ENCODE measurements at places on chromosomes 5 and 9. TPM values are rescaled to one million over a fixed set of nuclear protein-coding genes. Genes with fewer than 3 reads are reported as not detected.

- DNase-seq, result no peak
Observed at GRCh38 chr5:93603793-93604643, 21.0 kb downstream of the NR2F1 start.

DNA sequence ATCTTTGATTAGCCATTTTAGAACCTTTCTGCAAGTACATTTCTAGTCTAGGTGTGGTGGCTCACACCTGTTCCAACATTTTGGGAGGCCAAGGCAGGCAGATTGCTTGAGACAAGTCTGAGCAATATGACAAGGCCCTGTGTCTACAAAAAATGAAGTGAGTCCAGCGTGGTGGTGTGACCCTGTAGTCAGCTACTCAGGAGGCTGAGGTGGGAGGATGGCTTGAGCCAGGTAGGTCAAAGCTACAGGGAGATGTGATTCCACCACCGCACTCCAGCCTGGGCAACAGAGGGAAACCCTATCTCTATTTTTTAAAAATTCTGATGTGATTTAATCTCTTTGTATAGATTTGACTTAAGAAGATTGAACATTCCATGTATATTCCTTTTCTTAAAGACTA lies 95.7 kb upstream of the FAM120A start:
- no peak for DNase-seq

DNA sequence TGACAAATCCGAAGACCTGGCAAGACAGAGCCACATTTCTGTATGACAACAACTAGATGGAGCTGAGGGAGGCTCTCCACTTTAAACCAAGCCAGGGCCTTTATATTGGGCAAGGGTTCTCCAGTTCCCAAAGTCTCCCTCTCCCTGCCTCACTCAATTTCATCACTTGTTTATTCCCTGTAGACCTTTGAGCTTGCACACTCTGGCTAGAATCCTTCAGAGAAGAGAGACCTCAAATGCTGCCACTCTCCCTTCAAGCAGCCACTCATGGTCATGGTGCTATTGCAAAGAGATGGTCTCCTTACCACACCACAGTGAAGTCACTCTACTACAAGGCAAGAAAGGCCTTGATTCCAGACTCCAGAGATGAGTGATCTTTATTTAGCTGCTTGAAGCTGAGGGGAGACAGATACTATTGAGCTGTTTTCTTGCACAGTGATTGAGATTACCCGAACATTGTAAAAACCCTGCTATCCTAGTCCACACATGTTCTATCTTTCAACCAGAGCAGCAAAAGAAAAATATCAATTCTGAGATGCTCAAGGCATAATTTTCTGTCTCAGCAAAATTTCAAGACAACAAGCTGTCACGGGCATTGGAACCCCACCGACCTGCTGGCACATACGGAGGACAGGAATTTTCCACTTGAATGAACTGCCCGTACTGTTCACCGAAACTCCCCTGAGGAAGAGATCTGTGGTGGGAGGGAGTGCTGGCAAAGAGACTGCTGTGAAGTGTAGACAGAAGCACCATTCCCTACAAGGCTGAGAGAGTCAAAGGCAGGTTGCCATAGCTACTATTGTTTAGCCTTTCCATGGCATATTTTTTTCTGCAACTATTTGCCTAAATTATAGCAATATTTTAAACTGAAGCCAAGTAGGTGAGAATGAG lies 81.1 kb downstream of the CDO1 start:
- no peak for DNase-seq

GRCh38 chr9:73532985-73533384 lies 381.3 kb downstream of the ANXA1 start:
- no peak for DNase-seq

- peak; percentile 40 for DNase-seq
Observed at GRCh38 chr5:173515526-173515925, 100.9 kb downstream of the BOD1 start.

DNA sequence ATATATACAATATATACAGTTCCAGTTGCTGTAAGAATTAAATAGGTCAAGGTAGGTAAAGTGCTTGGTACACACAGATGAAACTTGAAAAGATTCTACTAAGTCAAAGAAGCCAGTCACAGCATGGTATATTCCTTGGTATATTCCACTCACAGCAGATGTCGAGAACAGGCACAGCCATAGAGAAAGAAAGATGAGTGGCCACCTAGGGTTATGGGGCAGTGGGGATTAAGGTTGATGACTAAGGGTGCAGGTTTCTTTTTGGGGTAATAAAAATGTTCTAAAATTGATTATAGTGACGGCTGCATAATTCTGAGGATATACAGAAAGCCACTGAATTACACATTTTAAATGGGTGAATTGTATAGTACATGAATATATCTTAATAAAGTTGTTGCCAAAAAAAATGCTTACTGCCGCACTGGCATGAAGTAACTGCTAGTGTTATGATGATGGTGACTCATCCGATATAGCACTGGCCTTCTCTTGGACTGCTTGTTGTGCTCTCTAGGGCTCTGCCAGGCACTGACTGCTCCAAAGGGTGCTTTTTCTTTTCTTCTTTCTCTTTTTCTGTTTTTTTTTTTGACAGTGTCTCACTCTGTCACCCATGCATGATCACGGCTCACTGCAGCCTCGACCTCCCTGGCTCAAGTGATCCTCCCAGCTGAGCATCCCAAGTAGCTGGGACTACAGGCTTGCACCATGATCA lies 23.5 kb downstream of the TBC1D2 start:
- peak; percentile 93 for DNase-seq

DNA sequence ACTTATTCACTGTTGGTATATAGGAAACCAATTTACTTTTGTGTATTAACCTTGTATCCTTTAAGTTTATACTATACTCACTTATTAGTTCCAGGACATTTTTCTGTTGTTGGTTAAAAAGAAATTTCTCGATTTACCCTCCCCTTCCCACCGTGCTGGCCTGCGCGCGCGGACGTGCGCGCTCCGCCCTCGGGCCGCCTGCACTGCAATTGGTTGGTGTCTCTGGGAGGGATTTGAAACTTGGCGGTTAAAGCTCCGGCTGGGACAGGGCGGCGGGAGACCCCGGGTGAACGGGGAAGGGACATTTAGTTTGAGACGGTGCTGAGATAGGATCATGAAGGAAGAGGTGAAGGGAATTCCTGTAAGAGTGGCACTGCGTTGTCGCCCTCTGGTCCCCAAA lies at the start of gene KIF4B:
KIF4B (plus strand) TSS at position 230 of the 400 bp plus-strand sequence; CDS start at position 335, 105 bp downstream.
- no peak for DNase-seq

DNA sequence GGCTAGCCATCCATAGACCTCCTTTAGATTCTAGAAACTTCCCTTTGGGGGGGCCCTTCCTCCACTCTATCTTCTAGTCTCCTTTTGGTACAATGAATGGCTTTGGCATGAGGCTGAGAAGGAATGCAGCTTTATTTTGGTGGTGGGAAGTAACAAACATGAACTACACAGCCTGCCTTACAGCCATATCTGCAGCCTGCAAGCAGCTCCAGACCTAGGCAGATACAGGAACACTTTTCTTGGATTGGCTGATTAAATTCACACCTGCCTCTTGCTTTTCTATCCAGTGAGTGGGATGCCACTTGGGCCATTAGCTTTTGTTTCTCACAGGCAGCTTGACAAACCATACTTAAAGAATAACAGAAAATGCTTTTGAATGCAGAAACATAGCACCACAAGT lies 28.2 kb downstream of the NR6A1 start:
- no peak for DNase-seq

DNA sequence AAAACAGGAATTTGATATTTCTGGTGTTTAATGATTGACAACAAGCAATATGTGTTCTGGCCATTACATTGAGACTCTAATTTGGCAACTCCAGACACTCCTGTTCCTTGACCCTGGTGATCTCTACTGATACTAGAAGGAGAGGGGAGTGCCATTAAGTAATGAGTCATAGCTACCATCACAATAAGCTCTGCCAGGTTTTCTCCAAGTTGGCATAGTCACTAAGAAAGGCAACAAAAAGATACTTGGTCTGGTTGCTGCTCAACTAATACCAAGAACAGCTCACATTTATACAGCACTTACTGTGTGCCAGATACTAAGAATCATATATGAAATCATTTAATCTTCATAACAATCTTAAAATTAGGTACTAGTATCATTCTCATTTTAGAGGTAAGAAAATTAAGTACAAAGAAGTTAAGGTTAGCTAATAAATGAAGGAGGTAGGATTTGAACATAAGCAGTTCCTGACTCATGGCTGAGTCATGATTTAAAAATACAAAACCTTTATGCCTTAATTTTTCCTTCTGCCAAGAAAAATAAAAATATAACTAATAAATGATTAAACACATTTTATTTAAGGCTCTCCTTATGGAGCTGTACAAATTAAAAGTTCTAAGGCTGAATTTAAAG lies 19.9 kb upstream of the PRXL2C start:
- DNase-seq, result peak; percentile 95

DNA sequence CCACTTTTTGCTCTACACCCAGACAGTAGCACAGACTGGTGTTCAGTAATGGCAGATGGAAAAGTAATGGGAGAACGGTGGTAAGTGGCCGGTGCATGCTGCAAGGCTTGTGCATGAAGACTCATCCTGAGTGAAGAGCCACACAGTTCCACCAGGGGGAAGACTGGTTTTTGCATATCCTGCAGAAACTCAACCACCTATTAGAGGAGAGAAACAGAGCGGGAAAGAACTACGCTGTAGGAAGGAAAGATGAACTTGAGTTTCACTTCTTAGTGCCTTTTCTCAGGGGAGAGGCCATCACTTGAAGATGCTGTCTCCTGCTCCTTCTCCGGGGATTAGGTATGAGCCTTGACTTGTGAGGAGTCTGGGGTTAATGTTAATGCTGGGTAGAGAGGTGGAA lies 9.4 kb upstream of the PRSS3 start:
- no peak for DNase-seq

DNA sequence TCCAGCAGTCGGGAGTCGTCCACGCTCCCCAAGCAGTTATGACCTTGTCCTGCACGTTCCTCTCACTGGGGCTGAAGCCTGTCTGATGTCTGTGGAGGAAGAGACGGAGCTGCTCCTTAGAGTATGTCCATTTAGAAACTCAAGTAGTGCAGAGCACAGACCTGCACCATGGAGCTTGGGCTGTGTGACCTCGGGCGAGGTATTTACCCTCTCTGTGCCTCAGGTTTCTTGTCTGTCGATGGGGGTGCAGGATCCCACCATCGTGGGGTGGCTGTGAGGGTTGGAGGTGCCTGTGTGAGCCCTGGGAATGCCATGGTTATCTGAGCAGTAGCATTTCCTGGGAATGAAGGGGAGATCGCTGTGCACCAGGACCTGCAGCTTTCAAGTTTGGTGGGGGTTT lies 14.2 kb downstream of the TRAF2 start:
- no peak for DNase-seq

- peak; percentile 80 for DNase-seq
Observed at GRCh38 chr5:146878476-146879172, at the start of gene PPP2R2B. PPP2R2B (minus strand) TSS chr5:146878757.

DNA sequence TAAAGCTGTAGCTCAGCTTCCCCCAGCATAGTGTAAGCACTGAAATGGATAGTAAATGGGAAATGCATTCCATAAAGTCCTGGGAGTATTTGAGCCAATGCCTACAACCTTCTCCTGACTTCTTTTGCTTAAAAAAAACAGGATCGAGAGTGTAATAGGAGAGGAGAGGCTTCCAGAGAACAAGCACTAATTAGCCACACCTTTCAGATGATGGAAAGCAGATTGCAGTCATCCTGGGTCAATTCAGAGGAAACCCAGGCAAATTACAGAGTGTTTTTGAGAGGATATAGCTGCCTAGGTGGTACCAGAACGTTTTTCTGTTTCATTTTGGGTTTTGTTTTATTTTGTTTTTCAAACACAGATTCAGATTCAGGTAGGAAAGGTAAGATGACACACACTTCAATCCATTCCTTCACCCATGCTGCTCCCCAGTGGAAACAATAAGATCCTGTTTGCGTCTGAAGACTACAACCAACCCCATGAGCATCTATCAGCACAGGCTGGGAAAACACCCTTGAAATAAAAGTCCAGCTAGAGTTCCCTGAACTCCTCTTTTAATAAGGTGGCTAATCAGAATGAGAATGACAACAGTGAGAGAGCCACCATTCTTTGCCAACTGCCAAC lies 95.6 kb downstream of the RFK start:
- no peak for DNase-seq

DNA sequence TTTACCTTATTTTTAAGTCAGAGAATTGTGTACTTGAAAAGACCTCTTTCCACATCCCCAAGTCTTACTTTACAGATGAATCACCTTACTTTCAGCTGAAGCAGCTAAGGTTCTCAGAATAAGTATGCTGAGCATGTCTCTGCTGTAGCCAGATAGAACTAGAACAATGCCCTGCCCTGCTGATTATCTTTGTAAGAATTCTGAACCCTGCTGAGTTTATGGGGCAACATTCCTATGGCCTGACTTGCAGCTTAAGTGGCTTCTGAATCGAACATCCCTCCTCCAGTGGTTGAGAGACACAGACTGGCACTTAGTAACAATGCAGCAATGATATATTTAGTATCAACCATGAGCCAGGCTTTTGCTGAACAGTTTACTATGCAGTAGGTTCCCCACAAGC lies 592.0 kb upstream of the WWC1 start:
- DNase-seq, result peak; percentile 100

- DNase-seq, result peak; percentile 57
Observed at GRCh38 chr5:42057254-42057690, 132.2 kb downstream of the FBXO4 start.

- no peak for DNase-seq
Observed at GRCh38 chr5:58069846-58070245, 390.0 kb downstream of the PLK2 start.

DNA sequence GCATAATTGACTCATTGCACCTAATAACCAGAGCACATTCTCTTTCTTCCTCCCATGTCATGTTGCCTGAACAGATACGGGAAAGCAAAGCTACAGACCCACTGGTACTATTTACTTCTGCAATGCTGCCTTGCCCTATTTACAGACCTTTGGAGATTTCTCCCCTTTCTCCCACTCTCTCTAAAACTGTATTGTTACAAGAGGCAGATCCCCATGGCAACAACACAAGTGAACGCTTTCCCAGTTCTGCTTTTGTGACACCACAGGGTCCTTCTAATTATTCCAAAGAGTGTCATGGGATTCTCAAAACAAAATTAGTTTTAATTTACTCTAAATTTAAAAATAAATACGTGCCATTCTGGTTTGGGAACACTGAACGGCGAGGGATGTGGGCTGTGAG lies 104.7 kb downstream of the KCTD16 start:
- no peak for DNase-seq

DNA sequence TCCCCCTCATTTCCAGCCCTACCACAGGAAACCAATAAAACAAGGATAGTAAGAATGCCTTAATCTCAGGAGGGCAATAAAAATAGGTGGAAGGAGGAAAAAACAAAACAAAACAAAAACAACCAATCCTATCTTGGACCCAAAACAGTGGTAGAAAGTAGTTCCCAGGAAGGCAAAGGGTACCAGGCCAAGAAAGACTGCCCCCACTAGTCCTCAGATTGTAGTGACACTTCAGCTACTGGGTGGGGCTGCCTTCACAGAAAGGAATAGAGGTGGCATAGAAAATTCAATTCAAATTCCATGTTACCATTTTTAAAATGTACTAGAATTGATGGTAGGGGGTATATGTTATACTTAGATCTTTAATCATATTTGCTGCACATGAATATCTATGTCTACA lies 59.3 kb downstream of the DPYSL3 start:
- no peak for DNase-seq

- no peak for DNase-seq
Observed at GRCh38 chr5:38642189-38642911, 85.9 kb upstream of the LIFR start.

The CDKN2A gene
- not detected for total RNA-seq

The ZNF454 gene
- total RNA-seq, result not detected

The CENPK gene
- 97.1 TPM for total RNA-seq

The OTP gene
- total RNA-seq, result not detected

The RANBP6 gene
- 39.3 TPM for total RNA-seq

The OR1Q1 gene
- not detected for total RNA-seq

The SEMA6A gene
- total RNA-seq, result 1.5 TPM

The LCP2 gene
- total RNA-seq, result not detected

The LCNL1 gene
- total RNA-seq, result 0.26 TPM

The TRPM6 gene
- 0.05 TPM for total RNA-seq

The GRIN1 gene
- not detected for total RNA-seq
